D721Med (cell line): ENCODE measurements at places on chromosomes 1 and 21.

- no peak for DNase-seq
Observed at GRCh38 chr1:171267391-171267790, 19.1 kb downstream of the FMO1 start.

- no peak for DNase-seq
Observed at GRCh38 chr21:39866093-39866492, 1.1 kb upstream of the PCP4 start.

- no peak for DNase-seq
Observed at GRCh38 chr1:42922687-42923366, 35.8 kb downstream of the SLC2A1 start.

DNA sequence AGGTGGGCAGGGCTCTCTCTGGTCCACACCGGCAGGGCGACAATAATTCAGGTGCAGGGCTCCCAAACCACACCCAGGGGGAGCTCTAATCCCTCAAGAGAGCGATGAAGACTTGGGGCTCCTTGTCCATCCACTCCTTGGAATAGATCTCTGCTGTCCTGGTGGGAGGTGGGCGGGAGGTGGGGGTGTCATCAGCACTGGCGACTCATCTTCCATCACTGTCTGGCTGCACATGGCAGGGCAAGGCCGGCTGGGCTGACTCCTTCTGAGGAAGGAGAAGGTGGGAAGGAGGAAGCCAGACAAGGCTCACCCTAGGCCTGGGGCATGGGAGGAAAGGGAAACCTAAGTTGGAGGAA lies 29.3 kb downstream of the TNNT2 start:
- peak; percentile 70 for DNase-seq

DNA sequence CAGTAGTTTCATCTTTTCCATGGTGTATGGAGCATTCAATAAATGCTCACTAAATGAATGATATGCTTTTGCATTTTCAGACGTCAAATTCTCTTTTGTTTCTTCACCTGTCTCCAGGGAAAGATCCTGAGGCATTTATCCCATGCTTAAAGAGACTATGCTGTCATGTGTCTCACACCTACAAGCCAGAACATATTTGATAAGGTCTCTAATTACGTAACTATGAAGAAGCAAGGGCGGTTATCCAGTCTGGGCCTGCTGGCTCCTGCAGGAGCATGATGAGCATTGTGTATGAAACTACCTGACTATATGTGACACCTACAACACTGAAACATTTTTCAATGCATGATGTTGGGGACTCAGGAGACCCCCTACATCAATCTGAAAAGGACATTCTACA lies 51.8 kb downstream of the FBXO42 start:
- DNase-seq: no peak

GRCh38 chr1:37732111-37732780 lies 32.7 kb downstream of the EPHA10 start:
- no peak for DNase-seq

GRCh38 chr1:156123356-156124196 lies 9.1 kb downstream of the LMNA start:
- peak; percentile 79 for DNase-seq

- no peak for DNase-seq
Observed at GRCh38 chr21:31266241-31266640, 77.8 kb downstream of the TIAM1 start.

DNA sequence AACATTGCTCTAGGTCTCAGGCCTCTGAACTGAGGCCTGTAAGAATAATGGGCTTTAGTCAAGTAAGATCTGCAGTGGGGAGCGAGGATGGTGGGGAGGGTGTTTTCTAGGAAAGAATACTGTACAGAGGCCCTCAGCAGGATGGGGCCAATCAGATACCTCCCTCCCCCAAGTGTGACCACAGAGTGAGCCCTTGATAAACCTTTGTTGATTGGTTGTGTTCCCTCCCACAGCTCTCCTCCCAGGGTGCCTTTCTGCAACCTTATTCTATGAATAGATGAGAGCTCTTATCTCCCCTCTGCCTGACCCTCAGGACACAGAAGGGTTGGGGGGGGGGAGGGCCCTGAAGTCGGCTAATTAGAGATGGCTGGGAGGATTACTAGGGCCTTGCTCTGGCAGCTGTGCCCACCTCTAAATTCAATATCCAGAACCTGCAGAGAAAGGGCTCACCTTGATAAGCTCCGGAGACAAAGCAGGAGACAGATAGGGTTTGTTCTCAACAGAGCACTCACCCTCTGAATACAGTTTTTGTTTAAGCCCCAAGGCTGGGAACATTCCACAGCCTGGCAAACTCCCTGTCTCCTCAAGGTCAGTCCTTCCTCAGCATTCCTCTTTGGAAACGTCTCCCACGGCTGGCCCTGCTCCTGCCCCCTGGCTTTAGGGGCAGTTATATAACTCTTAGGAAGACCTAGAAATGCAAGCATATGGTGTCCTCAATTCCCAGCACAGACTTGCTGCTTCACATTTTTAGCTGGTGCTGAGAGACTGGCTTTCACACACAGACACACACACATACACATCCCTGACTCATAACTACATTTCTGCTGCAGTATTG lies 42.9 kb downstream of the ATP1A1 start:
- DNase-seq: no peak

- DNase-seq: no peak
Observed at GRCh38 chr1:197268012-197268411, at the start of gene CRB1. Gene CRB1 (plus strand): TSS chr1:197268252. CDS start chr1:197268413, 161 bp downstream.
